ENCODE measurements at places on chromosomes 1 and 21.

- DNase-seq, result peak; percentile 55
These were observed 861 bp upstream of the DRAXIN start for GRCh38 chr1:11690397-11691301.

DNA sequence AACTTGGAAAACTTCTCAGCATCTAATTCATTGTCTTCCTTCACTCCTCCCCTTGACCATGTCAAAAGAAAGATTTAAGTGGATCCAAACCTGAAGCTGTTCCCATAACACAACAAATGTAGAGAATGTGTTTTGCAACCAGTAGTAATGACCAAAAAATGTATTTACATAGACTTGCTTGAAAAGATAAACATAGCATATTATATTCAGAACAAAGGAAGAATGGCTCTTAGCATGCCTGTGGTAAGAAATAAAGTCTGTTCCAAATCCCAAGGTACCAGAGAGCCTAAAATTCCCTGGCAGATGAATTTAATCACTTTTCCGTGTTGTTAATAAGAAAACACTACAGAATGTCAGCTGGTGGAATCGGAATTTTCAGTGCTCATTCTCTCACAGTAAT, 36.8 kb downstream of the FMO3 start:
- peak; percentile 81 for DNase-seq

DNA sequence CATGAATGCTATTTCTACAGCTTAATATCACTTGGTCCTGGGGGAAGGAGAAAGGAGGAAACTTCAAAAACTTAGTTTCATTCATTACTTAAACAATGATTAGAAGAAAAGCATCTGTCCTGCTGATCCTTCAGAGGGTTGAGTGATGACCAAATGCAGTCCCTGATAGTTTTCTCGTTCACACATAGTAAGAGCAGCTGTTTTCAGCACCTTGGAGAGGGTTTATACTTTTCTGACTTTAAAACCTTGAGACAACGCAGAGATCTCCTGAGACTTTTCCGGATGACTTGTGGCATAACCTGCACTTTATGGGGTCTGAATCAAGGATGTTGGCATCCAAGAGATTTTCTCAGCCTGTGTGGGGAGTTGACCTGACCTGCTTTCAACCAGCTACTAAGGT, 94.0 kb upstream of the KCND3 start:
- peak; percentile 32 for DNase-seq

DNA sequence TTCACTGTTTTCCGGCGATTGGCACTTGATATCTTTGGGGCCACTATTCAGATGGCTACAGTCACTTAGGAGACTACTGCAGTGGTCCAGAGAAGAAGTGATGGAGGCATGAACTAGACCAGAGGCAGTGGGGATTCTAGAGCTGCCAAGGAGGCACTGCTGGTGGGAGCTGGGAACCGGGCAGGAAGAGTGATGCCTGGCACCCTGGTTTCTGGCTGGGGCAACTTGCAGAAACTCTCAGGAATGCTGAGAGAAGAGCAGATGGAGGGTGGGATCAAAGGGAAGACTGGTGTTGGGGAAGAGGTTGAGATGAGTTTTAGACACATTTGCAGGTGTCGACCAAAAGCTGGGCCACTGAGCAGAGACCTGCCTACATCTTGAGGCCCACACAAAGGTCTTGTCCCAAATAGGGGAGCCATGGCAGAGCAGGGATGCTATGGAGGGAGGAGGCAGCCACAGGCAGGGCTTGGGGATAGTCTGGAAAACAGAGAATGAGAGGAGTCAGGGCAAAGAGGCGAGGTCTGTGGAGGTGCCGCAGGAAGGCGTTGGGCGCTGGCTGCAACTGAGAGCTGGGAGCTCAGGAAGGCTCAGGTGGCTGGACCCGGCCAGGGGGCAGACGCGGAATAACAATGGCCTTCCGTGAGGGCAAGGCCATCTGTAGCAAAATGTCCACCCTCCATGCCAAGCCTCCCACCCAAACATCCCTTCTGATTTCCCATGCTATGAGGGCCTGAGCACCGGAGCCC, 118.9 kb downstream of the TOMM20 start:
- no peak for DNase-seq

DNA sequence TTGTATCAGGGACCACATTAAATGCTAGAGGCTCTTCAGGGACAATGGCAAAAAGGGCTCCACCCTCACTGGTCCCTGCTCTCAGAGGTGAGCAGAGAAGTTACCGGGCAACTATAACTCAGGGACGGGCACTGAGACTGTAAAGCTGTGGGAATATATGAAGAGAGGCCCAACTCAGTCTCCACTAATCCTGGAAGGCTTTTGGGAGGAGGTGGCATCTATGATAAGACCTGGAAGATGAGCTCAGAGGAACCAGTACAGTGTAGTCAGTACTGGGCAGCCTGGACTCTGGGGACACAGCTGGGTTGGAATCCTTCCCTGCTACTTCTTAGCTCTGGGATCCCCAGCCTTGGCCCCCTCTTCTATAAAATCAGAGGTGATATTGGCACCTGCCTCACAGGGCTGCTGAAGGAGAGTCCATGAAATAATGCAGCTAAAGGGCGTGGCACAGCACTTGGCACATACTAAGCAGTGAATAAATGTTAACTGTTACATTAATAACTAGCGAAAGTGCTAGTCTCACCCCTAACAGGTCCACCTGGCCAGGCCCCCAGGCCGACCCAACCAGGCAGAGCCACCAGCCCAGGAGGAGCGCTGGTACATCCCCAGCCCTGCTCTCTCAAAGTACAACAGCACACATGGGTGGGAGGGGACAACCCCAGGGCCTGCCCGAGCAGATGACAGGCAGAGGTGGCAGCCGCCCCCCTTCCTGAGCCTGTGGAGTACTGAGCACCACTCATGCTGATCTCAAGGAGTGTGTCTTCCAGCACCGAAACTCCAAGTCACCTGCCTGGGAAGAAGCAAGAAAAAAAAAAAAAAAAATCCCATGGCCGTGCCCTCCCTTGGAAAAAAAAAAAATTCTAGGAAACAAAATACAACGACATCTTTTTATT, 62.7 kb downstream of the CASZ1 start:
- DNase-seq, result no peak

DNA sequence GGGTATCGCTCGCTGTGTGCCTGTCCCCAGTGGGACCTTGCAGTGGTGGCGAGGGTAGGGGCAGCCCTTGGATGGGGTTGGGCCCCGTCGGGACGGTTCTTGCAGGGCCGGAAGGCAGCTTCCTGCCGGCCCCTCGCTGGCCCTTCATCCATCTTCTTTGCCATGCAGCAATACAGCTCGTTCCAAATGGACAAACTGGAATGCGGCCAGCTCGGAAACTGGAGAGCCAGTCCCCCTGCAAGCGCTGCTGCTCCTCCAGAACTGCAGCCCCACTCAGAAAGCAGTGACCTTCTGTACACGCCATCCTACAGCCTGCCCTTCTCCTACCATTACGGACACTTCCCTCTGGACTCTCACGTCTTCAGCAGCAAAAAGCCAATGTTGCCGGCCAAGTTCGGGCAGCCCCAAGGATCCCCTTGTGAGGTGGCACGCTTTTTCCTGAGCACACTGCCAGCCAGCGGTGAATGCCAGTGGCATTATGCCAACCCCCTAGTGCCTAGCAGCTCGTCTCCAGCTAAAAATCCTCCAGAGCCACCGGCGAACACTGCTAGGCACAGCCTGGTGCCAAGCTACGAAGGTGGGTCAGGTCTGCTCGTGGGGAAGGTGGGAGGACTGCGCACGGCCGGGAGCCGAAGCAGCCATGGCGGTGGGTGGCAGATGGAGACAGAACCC, 45.8 kb downstream of the SIM2 start:
- peak; percentile 68 for DNase-seq

DNA sequence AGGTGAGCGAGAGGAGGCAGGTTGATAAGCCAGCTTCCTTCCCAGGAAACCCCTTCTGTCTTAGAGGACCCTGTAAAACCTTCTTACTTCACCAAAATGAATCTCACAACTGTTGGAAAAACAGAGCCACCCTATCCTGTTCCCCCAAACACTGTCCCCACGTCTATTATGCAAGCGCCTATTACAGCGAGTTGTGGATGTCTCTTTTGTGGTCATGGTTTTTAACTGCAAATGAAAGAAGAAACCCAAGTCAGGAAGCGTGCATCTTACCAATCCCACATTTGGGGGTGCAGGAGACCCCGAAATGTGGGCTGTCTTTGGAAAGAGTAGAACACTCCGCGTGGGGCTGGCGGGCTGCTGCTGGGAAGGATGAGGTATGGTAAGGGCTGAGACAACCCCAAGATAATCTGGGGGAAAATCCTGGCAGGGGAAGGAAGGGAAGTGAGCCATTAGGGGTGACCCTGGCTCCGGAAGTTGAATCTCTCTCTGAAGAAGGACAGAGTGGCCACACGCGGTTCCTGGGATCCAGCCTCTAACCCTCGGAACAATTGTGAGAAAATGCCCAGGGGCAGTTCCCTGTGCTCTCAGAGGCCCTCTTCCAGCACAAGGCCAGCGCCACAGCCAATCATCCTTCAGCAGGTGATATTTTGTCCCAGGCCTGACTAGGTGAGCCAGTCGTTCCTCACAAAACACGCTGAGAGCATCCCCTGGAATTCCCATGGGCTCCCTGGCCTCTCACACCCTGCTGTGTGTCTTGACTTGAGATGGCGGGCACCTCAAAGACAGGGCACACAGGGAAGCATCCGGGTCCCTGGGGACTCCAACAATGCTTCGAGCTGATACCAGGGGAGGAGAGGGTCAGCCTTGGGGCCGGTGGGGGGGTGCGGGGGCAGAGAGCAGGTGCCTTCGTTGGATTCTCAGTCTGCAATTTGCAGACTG, 168.5 kb upstream of the IRF2BP2 start:
- DNase-seq, result no peak

DNA sequence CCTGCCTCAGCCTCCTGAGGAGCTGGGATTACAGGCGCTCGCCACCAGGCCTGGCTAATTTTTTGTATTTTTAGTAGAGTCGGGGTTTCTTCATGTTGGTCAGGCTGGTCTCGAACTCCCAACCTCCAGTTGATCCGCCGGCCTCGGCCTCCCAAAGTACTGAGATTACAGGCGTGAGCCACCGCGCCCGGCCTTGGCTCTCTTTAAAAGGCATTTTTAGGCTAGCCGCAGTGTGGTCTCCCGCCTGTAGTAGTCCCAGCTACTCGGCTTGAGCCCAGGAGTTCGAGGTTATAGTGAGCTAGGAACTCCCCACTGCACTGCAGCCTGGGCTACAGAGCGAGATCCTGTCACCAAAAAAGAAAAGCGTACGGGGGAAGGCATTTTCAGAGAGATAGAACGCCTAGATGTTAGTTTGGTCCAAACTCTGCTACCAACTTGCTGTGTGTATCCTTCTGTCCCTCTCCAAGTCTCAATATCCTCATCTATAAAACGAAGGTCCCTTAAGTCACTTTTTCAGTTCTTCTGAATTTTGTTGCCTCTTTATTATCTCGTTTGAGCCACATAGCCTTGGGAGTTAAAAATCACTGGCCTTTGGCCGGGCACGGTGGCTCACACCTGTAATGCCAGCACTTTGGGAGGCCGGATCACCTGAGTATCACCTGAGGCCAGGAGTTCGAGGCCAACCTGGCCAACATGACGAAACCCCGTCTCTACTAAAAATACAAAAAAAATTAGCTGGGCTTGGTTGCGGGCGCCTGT, 734 bp downstream of the MED18 start:
- peak; percentile 32 for DNase-seq

- DNase-seq, result peak; percentile 40
These were observed 41.2 kb downstream of the RRAGC start for GRCh38 chr1:38818175-38818976.

GRCh38 chr1:210332719-210333398, 4.2 kb downstream of the HHAT start:
- no peak for DNase-seq

GRCh38 chr1:63537006-63537405, 13.7 kb downstream of the EFCAB7 start:
- no peak for DNase-seq

- DNase-seq, result peak; percentile 46
These were observed 53.0 kb downstream of the DMRTB1 start for GRCh38 chr1:53511933-53512806.

DNA sequence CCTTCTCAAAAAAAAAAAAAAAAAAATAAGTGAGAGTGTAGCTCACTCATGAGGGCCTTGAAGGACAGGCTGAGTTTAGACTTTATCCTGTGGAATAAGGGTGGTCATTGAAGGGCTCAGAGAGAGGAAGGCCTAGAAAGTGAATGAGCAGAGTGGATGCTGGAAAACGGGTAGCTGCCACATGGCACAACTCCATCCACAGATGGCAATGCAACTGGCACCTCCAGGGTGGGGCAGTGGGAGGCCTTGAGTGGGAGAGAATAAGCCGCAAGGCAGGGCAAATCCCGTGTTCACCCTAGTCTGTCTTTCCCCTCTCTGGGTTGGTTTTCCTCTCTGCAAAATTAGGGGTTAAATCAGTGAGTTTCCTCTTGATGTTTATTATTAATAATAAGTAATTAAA, 3.1 kb downstream of the TNNI1 start:
- no peak for DNase-seq

- no peak for DNase-seq
These were observed 30.3 kb downstream of the GLIS1 start for GRCh38 chr1:53708687-53709086.
